Parietal lobe (tissue), 2 donors: ENCODE measurements at places on chromosomes 11 and 22. TPM values are rescaled to one million over a fixed set of nuclear protein-coding genes. Genes with fewer than 3 reads are reported as not detected.

The CRYBA4 gene
- total RNA-seq, result not detected

The HBG2 gene
- 464 TPM for total RNA-seq

The TRIM49B gene
- total RNA-seq, result not detected

The TSGA10IP gene
- not detected for total RNA-seq

The CRYAB gene
- total RNA-seq, result 16.0 TPM

The KCNE3 gene
- total RNA-seq, result 0.94 TPM

The INSC gene
- total RNA-seq, result not detected

The GRAMD1B gene
- 94.8 TPM for total RNA-seq

The SYT8 gene
- total RNA-seq, result not detected
